B cell (primary cell): ENCODE measurements at places on chromosomes 6 and 20. TPM values are rescaled to one million over a fixed set of nuclear protein-coding genes. Genes with fewer than 3 reads are reported as not detected.

Gene XKR7
- 0.05 and 0.10 TPM in 2 replicates for total RNA-seq

Gene VGLL2
- not detected in 2 replicates for total RNA-seq

- H3K4me3 ChIP-seq = no peak overlapping the region
- H3K27ac ChIP-seq = no peak overlapping the region
- H3K36me3 ChIP-seq = no peaks in the 10 kb centered on the region
- no peaks in the 10 kb centered on the region for H3K4me1 ChIP-seq
- DNase-seq = no peak
These were observed 86.4 kb downstream of the MAP3K7 start for GRCh38 chr6:90500458-90500857.

- DNase-seq = no peak
- peak overlapping the region; percentile 88 for H3K27ac ChIP-seq
- peaks cover 98% of the 10 kb centered on the region for H3K4me1 ChIP-seq
- no peaks in the 10 kb centered on the region for H3K36me3 ChIP-seq
These were observed 26.5 kb downstream of the PMEPA1 start for GRCh38 chr20:57683287-57683686.

GRCh38 chr20:46799781-46800408 is 90.4 kb downstream of the SLC2A10 start:
- no peak overlapping the region for H3K4me3 ChIP-seq
- H3K4me1 ChIP-seq = no peaks in the 10 kb centered on the region
- no peak for DNase-seq
- H3K27me3 ChIP-seq = no peaks in the 10 kb centered on the region
- H3K36me3 ChIP-seq = no peaks in the 10 kb centered on the region
- no peak overlapping the region for H3K27ac ChIP-seq

GRCh38 chr6:5403609-5404008 is 142.3 kb downstream of the FARS2 start:
- no peak overlapping the region for H3K27ac ChIP-seq
- no peaks in the 10 kb centered on the region for H3K4me1 ChIP-seq
- H3K4me3 ChIP-seq = no peak overlapping the region
- DNase-seq = no peak

- no peak for DNase-seq
- no peak overlapping the region for H3K27ac ChIP-seq
- no peaks in the 10 kb centered on the region for H3K27me3 ChIP-seq
These were observed 225.0 kb downstream of the ALDH8A1 start for GRCh38 chr6:134724771-134725340.

- H3K27me3 ChIP-seq = no peaks in the 10 kb centered on the region
- no peak overlapping the region for H3K27ac ChIP-seq
- no peaks in the 10 kb centered on the region for H3K4me1 ChIP-seq
- no peak overlapping the region for H3K4me3 ChIP-seq
- DNase-seq = no peak
These were observed 736.9 kb upstream of the MARCKS start for GRCh38 chr6:113120224-113120581.

GRCh38 chr6:146985111-146985510 is 219.1 kb upstream of the STXBP5 start:
- H3K4me3 ChIP-seq = no peak overlapping the region
- H3K36me3 ChIP-seq = no peaks in the 10 kb centered on the region
- no peaks in the 10 kb centered on the region for H3K4me1 ChIP-seq
- DNase-seq = no peak
- H3K27ac ChIP-seq = no peak overlapping the region

DNA sequence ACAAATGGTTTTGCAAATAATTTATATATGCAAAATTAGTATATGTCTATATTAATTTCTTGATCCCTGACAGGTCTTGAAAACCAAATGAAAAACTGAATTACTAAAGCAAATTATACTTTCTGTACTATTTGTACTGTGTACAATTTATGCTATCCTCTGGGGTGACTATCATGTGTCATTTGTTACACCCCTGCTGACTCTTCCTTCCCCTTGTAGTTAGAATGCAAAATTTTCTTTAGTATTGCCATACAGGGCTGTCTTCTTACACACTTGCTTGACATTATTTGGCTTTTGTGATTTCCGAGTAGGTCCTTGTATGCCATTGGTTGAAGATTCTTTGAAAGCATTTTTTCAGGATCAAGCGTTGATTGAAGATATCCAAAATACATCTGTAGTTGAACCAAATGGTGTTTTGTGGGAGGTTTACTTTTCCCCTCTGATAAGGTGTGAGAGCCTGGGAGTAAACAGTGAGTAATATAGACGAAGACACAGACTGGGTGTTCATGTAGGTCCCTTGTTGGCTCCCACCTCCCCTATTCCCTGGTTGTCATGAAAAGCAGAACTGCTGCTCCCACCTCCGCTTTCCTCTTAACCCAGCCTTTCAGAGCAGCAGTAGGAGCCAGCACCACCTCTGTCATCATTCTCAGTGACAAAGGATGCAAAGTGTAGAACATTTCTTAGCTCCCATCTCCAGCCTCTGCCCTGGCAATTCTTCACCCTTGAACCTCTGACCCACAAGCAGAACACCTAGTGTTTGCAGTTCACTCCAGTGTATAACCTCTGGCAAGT is 29.0 kb downstream of the NCOA7 start:
- H3K4me3 ChIP-seq = no peak overlapping the region
- no peak overlapping the region for H3K27ac ChIP-seq
- H3K4me1 ChIP-seq = peaks cover 5% of the 10 kb centered on the region
- H3K27me3 ChIP-seq = no peaks in the 10 kb centered on the region
- DNase-seq = no peak
- H3K36me3 ChIP-seq = no peaks in the 10 kb centered on the region
